ENCODE measurements at places on chromosomes 3 and 15.
A peak's percentile ranks its signal among the peaks of the same experiment; 100 is the strongest.

DNA sequence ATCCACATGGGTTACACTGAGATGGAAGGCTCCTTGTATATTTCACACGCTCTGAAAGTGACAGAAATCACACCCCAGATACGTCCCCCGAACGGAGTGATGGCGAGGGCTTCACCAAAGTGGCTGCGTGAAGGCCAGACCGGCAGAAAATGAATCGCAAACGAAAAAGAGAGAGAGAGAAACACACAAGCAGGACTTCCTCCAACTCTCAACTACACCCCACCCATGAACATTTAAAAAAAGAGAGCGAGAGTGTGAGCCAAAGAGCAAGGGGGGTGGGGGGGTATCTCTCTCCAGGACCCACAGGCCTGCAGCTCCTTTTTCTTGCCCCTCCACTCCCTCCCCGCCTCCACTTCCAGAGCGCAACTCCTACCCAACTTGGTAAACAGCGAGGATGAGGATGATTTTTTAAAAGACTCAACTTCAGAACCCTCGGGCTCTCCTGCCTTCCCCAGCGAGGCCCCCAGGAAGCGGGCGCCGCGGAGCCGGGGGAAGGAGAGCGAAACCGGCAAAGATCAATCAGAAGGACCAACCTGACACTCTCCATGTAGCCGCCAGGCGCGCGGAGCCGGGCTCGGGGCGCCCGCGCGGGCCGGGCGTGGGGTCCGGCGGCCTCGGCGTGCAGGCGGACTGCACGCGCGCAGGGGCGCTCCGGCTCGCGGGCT, 519.1 kb downstream of the FOXP1 start:
- DNase-seq: peak; percentile 60

DNA sequence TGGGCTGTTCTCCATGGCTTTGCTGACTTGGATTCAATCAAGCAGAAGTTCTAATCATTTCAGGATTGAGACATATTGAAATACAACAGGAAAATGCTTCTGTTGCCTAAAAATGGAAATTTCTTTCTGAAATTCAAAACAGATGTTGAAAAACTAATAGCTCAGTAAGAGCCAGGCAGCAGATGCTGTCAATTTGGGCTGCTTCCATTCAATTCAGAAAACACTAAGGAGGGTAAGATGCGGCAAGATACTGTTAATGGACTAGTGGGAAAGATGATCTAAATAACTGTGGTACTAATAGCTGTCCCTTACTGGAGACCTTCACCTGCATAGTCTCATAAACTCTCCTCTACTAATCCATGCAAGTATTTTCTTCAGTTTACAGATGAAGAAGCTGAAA, 53.5 kb downstream of the DGKG start:
- DNase-seq: no peak

DNA sequence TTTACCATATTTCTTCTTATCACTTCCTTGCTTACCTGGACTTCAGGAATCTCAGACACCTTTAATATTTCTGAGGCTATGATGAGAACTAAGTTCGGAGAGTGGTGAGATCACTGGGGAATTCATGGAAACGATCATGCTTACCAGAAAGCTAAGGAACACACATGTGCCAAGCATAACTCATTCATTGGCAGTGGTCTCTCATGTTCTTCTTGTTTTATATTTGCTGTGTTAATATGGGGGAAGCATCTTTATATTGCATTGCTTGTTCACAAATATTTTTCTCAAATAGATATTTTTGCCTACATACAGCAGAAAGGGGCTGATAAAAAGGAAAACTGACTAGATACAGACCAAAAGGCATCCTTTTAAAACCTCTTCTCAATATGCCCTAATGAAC, 55.8 kb downstream of the COL6A6 start:
- DNase-seq: no peak

DNA sequence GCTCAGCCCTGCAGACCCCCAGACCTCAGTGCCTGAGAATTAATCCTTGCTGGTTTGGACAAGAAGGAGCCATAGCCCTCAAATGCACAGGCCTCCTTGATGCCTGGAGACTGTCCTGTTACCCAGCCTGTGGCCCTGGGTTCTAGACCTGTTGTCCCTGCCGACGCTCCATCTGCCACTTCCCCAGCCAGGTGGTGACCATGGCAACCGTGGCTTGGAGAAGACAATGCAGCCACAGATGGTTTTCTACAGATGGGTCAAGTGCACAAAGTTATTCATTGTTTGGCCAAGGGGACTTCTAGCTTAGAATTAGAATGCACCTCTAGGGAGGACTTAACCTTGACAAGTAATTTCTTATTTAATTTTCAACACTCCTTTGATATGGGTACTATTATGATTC, 297.1 kb downstream of the UACA start:
- no peak for DNase-seq

DNA sequence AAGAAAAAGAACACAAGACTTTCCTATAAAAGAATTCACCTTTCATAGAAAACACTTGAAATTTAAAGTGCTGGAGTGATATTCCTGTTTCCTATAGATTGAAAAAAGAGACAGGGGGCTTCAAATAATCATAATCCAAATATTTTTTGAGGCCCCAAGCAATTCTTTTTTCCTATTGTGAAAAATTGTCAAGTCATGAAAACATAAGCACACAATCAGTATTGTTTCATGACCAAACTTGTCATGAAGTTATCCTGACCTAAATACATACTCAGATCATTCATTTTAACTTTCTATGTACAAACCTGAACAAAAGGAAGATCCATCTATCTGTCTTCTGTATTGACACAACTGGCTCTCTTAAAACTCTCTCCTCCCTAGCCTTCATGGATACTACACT, 57.9 kb downstream of the AGTR1 start:
- no peak for DNase-seq

GRCh38 chr3:126202276-126202675, 21.9 kb upstream of the ALDH1L1 start:
- no peak for DNase-seq

DNA sequence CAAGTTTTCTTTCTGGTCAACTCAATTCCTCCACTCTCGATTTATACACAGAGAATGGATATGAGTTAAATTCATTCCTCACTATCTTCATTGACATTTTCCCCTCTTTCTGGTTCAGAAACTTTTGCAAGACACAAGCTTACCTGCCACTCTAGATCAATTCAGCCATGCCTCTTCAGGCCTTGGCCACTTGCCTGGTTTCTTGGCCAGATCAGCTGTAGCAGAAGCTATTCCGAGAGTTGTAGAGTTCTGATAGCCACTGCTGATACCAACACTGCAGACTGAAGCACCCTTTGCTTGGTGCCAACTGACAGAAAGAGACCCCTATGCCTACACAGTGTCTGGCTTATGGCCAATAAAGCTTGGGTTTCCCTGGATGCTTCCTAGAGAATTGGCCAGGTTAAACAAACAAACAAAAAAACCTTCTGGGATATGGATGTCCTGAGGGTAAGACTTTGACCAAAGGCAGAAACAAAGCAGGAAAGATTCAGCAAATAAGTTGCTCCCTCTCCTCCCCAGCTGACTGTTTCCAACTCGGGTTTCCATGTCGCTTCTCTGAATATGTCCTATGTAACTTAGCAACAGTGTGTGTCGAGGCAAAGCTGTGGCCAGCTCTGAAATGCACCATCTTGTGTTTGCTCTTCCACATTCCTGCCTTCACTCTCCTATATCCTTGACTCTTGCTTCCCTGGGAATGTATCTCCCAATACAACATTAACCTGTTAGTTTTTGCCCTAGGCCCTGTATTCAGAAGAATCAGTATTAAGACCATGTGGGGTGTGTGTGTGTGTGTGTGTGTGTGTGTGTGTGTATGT, 521.6 kb downstream of the EPHA3 start:
- no peak for DNase-seq

DNA sequence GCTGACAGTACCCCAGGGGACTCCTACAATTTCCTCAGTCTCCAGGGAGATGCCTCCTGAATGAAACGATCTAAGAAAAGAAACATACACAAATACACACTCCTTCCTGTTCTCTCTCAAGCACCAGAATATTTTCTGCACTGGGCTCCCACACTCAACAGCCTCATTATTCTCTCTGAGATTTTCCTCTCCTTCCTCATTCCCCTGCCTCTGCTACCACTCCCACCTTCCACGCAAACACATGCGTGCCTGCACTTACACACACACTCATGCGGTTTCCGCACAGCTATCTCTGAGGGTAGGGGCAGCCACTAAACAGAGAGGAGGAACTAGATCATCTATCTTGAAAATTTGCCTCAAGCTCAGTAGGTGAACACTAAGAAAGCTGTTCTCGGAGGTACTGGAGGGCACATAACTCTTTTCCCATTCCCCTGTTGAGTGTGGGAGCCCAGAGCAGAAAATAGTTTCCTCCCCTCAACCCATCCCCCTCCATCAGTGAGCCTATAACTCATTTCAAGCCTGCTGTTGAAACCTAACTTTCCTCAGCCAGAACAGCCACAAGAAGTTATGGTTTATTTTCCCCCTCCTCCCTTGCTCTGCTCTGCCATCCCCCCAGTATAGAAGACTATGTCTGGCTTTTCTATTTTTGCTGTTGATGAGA, 30.5 kb upstream of the TIPARP start:
- peak; percentile 71 for DNase-seq

GRCh38 chr15:76187163-76187562, 124.1 kb downstream of the ETFA start:
- no peak for DNase-seq

DNA sequence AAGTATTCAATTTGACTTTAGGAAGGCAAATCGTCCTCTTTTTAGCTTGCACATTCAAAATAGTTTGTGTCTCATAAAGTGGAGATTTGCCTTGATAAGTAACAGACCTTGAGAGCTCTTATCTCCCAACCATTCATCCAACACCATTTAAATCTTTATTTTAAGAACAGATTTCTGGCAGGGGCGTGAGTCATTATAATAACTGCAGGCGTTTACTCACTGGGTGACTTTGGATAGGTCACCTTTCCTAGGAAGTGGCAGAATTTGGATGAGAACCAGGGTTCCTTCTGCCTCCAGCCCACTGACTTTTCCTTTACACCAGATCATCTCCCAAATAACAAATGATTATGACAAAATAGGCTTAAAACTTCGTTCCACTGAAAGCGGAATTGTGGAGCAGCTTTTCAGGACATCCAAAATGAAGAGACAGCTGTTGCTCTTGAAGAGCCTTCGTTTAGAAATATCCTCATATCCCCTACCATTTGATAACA, 5.0 kb downstream of the LMCD1 start:
- DNase-seq: peak; percentile 51

DNA sequence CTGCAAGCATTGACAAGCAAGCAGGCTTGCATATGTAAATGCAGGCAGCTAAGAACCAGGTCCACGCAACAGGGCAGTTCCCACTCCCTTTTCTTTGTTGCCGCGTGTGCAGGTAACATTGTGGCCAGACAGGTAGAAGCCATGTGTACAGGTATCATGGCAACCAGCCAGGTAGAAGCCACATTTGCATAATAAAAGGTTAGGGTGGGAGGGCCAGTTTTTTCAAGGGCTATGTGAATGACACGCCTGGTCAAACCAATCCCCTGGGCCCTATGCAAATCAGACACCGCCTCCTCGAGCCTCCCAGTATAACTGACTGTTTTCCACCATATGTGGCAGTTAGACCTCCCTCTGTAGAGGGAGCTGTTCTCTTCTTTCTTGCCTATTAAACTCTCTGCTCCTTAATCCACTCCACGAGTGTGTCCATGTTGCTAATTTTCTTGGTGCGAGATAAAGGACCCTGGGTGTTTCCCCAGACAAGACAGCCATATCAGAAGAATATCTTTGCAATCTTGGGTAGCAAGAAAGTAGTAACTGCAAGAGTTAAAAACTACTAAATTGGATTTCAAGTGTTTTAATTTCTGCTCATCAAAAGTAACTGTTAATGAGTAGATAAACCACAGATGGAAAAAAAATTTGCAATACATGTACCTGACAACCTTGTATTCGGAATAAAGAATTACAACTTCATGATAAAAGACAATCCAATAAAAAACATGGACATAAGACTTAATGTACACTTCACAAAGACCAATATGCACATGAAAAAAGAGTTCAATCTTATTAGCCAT, 21.8 kb downstream of the PCOLCE2 start:
- DNase-seq: no peak

DNA sequence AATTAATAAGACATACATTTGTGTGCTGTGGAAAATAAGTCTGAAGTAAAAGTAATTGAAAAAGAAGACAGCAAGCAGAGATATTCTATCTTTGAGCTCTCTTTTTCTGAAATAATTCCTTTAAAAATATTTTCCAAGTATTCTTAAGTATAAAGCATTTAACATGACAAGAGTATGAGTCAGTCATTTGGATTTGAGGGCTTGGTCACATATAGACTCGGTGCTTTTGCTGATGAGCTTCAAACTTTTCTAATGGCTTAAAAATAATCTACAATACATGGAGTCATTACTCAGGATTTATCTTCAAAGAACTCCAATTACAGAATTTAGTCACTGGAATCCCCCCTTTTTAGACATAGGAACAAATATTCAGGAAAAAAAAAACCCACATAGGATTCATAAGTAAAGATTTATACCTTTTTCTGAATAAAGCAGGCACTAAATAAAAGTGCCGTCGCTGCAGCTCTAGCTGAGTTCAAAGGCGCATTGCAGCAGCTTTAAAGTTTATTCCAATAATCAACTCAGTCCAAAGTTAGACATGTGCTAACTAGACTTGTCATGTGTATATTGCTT, 147.5 kb downstream of the CTNNB1 start:
- peak; percentile 56 for DNase-seq

- peak; percentile 3 for DNase-seq
These were observed 991.1 kb downstream of the GBE1 start for GRCh38 chr3:80770106-80771074.

DNA sequence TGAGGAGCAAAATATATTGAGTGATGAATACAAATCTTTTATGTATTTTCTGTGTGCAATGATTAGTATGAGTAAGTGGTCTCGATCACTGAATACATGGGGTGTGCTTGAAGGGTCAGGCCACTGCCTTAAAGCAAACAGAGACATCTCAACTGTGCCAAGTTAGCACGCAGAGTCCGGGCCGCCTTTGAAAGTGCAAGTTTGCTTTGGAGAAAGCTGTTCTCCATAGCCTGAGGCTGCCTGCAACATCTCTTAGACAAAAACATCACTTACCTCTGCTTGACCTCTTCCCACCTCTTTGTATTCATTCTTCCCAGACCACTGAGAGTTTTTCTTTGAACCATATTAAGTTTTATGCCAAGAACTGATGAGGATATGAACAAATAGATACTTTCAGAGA, 267.0 kb downstream of the ZBTB20 start:
- DNase-seq: no peak

DNA sequence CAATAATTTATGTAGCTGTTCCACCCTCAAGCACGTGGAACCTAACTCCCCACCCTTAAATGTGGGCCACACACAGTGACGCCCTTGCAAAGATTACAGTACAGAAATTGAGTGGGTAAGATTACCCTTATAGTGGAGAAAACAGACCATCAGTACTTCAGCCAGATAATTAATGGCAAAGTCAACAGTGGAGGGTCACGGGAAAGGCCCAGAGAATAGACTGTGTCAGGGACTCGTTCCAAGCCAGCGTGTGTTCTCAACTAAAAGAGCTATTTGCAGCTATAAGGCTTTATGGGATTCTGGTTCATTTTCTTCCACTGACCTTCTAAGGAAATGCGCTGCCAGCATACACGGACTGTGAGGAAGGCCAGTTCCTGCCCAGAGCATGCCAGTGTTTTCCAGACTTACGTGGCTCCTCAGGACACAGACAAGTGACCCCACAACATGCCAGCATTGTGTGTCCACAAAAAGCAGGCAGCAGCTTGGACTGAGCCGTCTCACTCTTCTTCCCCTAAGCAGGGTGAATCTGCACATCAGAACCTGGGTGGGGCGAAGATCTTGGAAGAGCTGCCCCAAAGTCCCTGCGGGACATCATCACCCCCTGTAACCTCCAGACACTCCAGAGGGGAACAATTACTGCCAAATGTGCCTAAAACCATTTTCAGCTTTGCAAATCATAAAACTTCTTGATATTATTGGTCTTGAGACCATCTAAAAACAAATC, 428.5 kb downstream of the OCA2 start:
- DNase-seq: no peak

- no peak for DNase-seq
These were observed 1.4 kb upstream of the SEC13 start for GRCh38 chr3:10322352-10322710.

Data from fibroblast of upper back skin (primary cell).